ENCODE measurements at places on chromosomes 5 and 9. TPM values are rescaled to one million over a fixed set of nuclear protein-coding genes. Genes with fewer than 3 reads are reported as not detected.

DNA sequence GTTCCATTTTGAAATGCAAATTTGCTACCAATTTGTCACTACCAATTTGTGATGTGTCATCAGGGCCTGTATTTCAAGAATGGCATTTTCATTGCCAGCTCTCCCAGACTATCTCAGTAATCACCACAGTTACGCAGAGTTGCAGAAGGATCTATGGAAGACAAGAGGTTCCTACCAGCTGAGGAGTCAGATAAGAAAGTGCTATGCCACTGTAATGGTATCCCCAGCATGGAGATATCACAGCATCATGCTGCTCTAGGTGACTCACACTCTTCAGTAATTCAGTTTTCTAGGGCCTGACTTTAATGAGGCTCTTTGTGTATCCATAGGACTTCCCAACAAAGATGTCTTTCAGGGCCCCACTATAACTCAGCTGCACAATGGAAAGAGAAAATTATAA lies 490.3 kb downstream of the ARHGEF28 start:
- DNase-seq: no peak
- H3K27me3 ChIP-seq: peaks cover 8% of the 10 kb centered on the region
- no peak overlapping the region for H3K27ac ChIP-seq
- H3K4me3 ChIP-seq: no peak overlapping the region
- no peaks in the 10 kb centered on the region for H3K4me1 ChIP-seq

GRCh38 chr9:113578882-113579282 lies 115.4 kb downstream of the RGS3 start:
- H3K4me3 ChIP-seq: peak overlapping the region; percentile 59
- peak; percentile 89 for DNase-seq
- H3K4me1 ChIP-seq: peaks cover 80% of the 10 kb centered on the region
- no peaks in the 10 kb centered on the region for H3K27me3 ChIP-seq
- H3K36me3 ChIP-seq: peaks cover 32% of the 10 kb centered on the region

GRCh38 chr5:120236360-120236759 lies 227.7 kb upstream of the PRR16 start:
- no peak overlapping the region for H3K4me3 ChIP-seq
- DNase-seq: no peak
- H3K36me3 ChIP-seq: no peaks in the 10 kb centered on the region
- H3K4me1 ChIP-seq: no peaks in the 10 kb centered on the region
- H3K27me3 ChIP-seq: no peaks in the 10 kb centered on the region
- H3K27ac ChIP-seq: no peak overlapping the region

DNA sequence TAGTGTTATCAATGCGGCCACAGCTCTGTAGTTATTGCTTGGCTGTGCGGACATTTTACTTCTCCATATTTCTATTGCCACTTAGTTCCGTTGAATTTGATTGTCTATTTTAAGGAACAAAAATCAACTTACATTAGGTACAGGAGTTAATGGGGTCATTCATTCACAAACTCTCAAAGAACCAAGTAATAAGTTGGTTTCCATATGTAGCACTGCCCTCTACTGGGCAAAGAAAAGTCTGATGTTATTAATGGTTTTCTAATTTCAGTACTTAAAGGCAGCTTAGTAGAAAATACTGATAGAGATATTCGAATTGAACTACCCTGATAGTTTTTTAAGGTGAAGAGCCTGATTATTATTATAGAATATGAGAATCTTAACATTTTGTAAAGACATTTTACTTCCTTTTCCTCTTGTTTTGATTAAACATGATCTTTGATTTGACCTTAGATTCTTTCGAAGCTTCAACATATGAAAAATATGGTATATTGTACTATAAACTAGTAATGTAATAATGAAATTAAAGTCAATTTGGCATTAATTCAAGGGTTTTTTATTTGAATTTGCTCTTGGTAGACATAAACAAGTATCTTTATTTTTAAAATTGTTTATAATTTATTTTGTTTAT lies 119.5 kb upstream of the CTNND2 start:
- no peak overlapping the region for H3K27ac ChIP-seq
- H3K4me1 ChIP-seq: no peaks in the 10 kb centered on the region
- H3K36me3 ChIP-seq: no peaks in the 10 kb centered on the region
- DNase-seq: no peak
- H3K4me3 ChIP-seq: no peak overlapping the region

- H3K27ac ChIP-seq: peak overlapping the region; percentile 18
- H3K36me3 ChIP-seq: no peaks in the 10 kb centered on the region
- DNase-seq: no peak
- H3K4me1 ChIP-seq: peaks cover 14% of the 10 kb centered on the region
Observed at GRCh38 chr5:142857405-142857804, 87.2 kb downstream of the ARHGAP26 start.

GRCh38 chr5:37668524-37669047 lies 171.3 kb downstream of the GDNF start:
- H3K36me3 ChIP-seq: peaks cover 22% of the 10 kb centered on the region
- H3K4me3 ChIP-seq: no peak overlapping the region
- peaks cover 18% of the 10 kb centered on the region for H3K4me1 ChIP-seq
- no peak for DNase-seq

GRCh38 chr9:127642082-127642740 lies 30.1 kb downstream of the STXBP1 start:
- H3K27ac ChIP-seq: no peak overlapping the region
- H3K4me3 ChIP-seq: no peak overlapping the region
- DNase-seq: no peak
- no peaks in the 10 kb centered on the region for H3K36me3 ChIP-seq
- H3K27me3 ChIP-seq: no peaks in the 10 kb centered on the region
- peaks cover 2% of the 10 kb centered on the region for H3K4me1 ChIP-seq

DNA sequence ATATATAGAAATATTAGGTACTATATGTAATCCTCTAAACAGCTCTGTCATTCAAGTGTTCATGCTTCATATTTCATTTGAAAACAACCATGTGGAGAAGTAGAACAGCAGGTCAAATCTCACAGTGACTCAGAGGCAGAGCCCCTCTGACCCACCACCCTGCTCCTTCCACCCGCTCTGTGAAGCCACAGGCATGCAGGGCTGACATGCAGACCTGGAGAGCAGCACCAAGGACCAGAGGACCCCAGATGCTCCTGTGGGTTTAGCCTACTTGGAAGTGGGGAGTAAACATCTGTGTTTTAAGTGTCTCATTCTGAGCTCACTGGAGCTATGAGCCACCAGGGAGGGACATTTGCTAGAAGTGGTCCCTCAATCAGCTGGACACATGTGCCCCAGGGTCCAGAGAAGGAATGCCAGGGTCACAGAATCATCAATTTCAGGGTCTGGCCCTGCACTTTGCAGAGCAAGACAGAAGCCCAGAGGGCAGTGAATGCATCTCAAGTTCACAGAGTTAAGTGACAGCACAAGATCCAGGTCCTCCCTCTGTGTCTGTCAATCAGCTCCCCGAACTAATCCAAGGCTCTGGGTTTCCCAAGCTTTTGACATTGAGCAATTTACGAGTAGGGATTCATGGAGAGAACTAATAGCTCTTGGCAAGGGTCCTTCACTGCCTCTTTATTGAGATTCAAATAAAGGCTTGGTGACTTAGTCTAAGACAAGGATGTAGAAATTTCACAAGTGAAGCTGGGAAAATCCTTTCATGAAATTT lies 441.1 kb downstream of the SEMA5A start:
- H3K27ac ChIP-seq: no peak overlapping the region
- H3K4me1 ChIP-seq: no peaks in the 10 kb centered on the region
- H3K4me3 ChIP-seq: no peak overlapping the region
- no peak for DNase-seq

- H3K4me1 ChIP-seq: no peaks in the 10 kb centered on the region
- DNase-seq: no peak
- no peak overlapping the region for H3K27ac ChIP-seq
- peaks cover 81% of the 10 kb centered on the region for H3K36me3 ChIP-seq
- H3K4me3 ChIP-seq: no peak overlapping the region
- H3K27me3 ChIP-seq: no peaks in the 10 kb centered on the region
Observed at GRCh38 chr5:170057311-170057710, 48.4 kb upstream of the FOXI1 start.

The SPATA31C1 gene
- not detected for total RNA-seq

The SLC6A3 gene
- not detected for total RNA-seq

The CCL21 gene
- not detected for total RNA-seq

The AJM1 gene
- total RNA-seq: 3.1 TPM
